ENCODE measurements at places on chromosomes 2 and 18.

DNA sequence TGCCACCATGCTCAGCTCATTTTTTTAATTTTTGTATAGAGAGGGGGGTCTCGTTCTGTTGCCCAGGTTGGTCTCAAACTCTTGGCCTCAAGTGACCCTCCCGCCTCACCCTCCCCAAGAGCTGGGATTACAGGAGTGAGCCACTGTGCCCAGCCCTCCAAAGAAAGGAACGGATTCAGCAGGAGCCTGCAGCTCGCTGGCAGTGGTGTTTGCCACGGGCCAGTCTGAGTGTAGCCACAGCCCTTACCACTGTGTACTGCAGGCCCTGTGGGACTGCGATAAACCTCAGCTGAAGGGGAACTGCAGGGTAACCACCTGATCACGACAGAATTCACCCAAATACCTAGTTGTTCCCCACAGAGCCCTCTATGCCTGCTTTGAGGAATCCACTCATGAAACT, 6.8 kb downstream of the COPS9 start:
- DNase-seq, result no peak

GRCh38 chr18:13223311-13224143, 5.0 kb downstream of the LDLRAD4 start:
- no peak for DNase-seq

DNA sequence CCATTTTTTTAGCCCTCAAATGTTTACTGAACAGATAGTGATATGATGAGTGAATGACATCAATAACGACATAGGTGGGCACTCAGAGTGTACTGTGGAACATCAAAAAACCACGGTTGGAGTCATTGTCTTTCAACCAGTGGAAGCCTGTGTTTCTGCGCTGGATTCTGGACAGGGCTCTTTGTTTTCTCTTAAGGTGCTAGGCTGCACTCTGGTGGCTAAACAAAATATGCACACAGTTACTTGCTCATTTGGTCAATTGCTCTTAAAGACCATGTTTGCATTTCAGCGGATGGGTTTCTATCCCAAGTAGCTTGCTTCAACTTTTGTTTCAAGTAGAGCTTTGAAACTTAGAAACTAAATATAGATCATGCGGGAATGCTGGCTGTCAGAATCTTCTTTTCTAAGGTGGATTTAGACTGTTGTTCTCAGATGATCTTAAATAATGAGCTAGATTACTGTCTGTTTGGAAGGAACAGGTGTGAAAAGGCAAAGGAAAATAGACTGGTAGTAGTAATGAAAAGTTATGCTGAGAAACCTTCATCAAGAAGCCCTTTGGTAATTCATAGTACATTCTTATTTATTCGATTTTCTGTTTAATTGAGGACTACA, 48.5 kb upstream of the LYPD6B start:
- no peak for DNase-seq

GRCh38 chr2:165017966-165018596, 62.8 kb upstream of the SLC38A11 start:
- no peak for DNase-seq

DNA sequence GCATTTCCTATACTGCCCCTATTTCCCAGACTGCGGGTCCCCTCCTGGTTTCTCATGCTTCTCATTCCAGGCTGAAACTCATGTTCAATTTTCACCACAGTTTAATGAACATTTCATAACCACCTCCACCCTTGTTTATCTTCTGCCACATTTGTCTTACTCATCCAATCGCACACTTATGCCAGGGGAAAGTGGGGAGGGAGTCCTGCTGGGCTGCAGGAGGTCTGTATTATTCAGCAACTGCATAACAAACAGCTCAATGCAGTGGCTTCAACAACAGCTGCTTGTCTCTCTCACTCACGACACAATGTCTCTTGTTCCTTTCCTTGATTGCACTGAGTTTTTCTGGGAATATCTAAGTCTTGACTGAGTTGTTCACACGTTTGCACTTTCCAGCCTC, 106.0 kb downstream of the ZNF519 start:
- DNase-seq, result no peak

GRCh38 chr2:121716126-121716525, 20.5 kb downstream of the NIFK start:
- no peak for DNase-seq

DNA sequence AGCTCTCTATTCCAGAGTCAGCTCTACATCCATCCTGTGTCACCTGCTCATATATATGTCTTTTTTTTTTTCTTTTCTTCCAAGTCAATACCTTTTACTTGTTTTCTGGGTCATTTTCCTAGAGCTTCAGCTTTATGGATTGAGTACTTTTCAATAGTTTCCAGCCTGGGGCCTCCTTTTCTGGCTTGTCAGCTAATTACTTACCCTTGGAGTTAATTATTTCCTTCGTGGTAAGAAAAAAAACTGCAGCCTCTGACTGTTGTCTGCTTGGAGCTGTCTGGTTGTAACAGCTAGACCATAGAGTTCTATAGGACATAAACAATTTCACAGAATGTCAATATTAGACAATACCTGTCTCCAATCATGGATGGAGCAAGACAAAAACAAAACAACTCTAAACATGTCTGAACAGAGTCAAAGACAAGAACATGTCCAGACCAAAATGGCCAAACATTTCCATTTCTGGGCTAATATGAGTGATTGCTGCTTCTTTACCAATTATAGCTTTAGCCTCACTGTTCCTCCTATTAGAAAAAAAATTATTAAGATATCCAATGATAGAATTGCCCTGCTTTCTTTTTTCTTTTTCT, 643.1 kb downstream of the SLC4A3 start:
- no peak for DNase-seq

GRCh38 chr2:43484323-43484930, 111.4 kb downstream of the THADA start:
- DNase-seq, result no peak

DNA sequence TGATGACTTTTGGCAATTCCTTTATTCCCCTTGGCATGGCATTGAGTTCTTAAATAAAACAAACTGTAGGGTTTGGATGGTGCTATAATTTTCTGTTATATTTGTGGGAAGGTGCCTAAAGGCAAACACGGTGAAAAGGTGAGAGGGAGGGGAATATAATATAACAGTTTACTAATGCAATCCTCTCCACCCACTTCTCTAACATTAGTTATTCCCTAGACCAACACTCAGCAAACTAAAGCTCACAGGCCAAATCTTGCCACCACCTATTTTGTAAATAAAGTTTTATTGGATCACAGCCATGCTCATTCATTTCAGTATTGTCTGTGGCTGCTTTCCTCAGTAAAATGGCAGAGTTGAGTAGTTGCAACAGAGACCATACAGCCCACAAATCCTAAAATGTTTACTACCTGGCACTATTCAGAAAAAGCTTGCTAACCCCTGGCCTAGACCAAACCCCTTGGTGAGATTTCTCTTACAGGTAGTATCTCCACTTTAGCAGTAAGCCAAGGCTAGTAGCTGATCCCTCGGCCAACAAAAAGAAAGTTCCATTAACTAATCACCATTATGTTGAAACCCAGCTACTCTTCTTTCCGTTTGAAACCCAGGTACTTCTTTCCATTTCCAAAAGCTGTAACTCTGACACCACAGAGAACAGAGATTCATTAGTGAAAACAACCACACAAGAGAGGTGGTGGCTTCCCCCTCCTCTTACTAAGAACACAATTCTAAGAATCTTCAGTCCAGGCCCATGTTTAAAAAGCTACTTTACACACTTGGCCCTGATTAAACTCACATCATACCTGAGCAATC, 136.1 kb upstream of the CHAC2 start:
- no peak for DNase-seq

GRCh38 chr2:68110102-68110501, 47.3 kb upstream of the C1D start:
- no peak for DNase-seq

DNA sequence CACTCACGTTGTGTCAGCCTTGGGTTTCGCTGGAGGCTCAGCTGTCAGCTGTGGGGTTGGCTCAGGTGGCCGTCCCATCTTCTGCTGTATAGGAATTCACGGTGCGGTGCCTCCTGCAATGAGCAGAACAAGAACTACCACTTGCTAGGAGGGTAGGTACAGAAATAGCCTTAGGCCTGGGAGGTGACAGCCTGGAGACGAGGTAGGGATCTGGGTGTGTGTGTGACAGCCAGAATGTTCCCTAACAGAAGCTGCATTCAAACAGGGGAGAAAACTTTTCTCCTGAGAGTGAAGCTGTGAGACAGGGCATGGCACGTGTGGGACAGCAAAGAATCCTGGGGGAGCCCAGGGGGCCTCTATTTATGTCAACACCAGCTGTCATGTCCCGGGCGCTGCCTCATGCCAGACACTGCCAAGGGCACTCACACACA, 8.4 kb upstream of the MAL start:
- DNase-seq, result no peak

- DNase-seq, result no peak
Observed at GRCh38 chr2:21044694-21045371, 960 bp upstream of the APOB start.

DNA sequence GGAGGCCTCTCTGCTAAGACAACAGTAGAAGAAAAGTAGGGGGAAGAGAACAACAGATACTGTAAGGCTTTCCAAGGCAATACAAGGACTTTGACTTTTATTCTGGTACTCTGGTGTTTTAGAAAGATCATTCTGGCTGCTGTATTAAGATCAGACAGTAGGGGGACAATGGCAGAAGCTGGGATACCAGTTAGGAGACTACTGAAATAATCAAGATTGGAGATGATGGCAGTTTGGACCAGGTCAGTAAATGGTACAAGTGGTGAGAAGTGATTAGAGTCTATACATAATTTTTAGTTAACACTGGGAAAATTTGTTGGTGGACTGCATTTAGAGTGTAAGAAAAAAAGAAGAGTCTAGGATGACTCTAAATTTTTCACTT, 139.7 kb downstream of the ROCK1 start:
- no peak for DNase-seq

DNA sequence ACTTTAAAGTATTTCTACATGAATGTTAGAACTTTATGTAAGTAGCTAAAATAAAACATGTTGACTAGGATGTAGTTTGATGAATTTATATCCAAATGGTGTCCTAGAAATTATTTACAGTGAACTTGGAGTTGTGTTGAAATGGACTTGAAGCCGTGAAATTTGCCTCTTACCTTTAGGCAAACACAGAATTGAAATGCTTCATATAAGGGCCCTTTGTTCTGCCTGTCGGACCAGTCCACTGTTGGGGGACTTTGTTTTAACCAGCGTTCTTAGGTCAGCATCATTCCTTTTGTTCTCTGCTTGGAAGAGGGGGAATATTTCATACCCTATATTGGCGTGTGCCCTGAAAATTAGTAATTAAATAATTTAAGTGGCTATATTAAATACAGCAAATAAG, 18.3 kb downstream of the RAB12 start:
- DNase-seq, result no peak

DNA sequence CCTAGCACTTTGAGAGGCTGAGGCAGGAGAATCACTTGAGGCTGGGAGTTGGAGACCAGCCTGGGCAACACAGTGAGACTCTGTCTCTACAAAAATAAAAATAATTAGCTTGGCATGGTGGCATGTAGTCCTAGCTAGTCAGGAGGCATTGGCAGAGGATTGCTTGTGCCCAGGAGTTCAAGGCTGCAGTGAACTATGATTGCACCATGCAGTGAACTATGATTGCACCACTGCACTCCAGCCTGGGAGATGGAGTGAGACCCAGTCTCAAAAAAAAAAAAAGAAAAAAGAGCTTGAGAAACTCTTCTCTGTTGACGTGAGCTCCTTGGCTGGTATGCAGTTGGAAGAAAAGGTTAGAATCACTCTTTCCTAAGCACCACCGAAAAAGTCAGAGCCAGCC, 125.1 kb upstream of the TNP1 start:
- DNase-seq, result no peak

GRCh38 chr18:73742957-73743356, 404.7 kb downstream of the FBXO15 start:
- DNase-seq, result no peak

DNA sequence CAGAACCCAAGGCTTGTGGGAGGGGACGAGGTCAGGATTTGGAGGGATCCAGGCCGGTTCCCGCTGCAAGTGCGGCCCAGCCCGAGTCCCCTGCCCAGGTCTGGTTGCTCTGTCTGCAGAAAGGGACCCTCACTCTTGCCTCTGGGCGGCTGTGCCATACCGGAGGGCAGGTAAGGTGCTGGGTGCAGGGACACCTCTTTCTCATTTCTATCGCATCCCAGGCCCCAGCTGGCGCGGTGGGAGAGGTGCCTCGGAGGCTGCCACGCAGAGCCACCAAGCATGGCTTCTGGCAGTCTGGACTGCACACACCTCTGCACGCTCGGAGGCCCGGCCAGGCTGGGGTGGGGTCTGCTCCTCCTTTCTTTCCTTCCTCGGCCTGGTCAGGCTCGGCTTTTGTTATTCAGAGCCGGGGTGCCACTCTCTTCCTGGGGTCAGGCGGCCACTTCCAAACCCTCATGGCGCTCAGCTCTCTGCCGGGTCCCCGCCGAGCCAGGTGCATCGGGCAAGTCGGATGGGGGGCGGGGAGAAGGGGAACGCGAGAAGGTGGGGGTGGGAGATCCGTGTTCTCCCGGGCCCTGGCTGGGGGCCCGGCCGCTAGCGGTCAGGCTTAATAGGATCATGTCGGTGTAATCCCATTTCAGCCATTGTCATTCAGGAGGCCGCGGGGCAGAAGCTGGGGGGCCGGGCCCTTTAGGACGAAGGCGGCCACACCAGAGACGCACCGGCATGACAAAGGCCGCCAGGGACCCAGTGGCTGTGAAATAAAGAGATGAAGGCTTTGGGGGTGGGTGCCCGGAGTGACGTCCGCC, 9.0 kb downstream of the GBX2 start:
- no peak for DNase-seq
